Activated CD4-positive, alpha-beta T cell treated with anti-CD3 and anti-CD28 coated beads, Interleukin-2, amount 50 U/mL, for 24 hours (primary cell): ENCODE measurements at places on chromosomes 7 and 10.

DNA sequence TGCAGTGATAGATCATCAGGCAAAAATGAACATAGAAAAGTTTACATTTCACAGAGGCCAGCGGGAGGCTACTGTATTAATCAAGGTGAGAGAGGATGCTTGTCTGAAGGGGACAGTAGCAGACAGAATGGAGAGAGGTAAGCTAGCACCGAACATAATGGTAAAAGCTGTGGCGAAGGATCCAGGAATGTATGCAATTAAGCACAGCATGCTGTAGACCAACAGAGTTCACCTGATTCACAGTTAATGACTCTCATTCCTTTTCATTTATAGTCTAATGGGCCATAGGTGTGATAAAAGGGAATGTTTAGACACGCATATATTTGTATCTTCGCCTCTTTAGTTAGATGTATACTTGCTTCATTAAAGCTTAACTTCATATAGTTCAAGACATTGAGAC lies 150.9 kb upstream of the MBL2 start:
- DNase-seq: no peak

DNA sequence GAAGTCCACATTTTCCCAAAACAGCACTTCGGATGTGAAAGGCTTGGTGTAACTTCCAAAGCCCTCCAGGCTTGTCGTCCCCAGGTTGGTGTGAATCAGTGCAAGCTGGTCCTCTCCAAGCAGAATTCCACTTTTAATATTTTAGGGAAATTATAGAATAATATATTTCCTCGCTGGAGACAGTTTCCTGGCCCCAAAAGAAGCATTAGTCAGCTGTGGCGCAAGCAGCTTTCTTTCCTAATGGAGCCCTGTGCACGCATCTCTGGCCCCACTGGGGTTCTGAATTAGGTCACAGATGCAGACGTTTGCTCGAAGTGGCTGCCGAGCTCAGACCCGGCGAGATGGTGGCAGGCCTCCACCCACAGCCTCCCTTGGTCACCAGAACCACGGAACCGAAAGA lies 33.3 kb upstream of the MNX1 start:
- DNase-seq: no peak

- no peak for DNase-seq
Observed at GRCh38 chr7:73739387-73739767, 775 bp upstream of the ABHD11 start.

DNA sequence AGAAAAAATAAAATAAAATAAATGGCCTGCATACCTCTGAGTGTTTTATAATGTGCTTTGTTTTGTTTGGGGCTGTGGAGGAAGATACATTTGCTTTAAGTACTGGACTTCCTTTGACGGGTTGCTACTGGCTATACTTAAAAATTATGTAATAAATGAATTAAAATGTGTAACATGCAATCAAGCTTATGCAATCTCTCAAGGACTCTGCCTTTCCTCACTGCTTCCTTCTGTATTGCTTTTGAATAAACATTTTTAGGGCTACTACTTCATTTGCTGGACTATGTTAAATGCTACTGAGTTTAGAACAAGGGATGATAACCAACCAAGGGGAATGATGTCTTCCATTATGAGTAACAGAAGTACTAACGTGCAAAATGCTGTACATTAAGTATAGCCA lies 91.6 kb downstream of the ETV1 start:
- DNase-seq: no peak

GRCh38 chr7:43756368-43757072 lies 2.0 kb upstream of the BLVRA start:
- DNase-seq: no peak

- DNase-seq: no peak
Observed at GRCh38 chr7:6536262-6537260, 14.7 kb downstream of the GRID2IP start.

- no peak for DNase-seq
Observed at GRCh38 chr10:108275895-108276685, 1111.6 kb upstream of the SORCS1 start.

DNA sequence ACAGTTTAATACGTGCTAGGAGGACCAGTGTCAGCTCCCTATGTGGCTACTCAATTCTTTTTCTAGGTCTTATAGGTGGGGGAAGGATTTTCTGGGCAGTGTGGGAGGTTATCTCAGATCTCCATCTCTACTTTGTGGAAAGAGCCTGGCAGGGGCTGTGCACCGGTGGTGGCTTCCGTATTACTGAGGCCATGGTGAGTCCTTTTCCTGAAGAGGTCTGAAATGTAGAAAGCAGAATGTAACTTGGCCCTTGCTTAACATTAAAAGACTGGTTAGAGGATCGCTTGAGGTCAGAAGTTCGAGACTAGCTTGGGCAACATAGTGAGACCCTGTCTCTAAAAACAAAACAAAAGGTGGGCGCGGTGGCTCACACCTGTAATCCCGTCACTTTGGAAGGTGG lies 2.7 kb upstream of the TPST1 start:
- DNase-seq: no peak

DNA sequence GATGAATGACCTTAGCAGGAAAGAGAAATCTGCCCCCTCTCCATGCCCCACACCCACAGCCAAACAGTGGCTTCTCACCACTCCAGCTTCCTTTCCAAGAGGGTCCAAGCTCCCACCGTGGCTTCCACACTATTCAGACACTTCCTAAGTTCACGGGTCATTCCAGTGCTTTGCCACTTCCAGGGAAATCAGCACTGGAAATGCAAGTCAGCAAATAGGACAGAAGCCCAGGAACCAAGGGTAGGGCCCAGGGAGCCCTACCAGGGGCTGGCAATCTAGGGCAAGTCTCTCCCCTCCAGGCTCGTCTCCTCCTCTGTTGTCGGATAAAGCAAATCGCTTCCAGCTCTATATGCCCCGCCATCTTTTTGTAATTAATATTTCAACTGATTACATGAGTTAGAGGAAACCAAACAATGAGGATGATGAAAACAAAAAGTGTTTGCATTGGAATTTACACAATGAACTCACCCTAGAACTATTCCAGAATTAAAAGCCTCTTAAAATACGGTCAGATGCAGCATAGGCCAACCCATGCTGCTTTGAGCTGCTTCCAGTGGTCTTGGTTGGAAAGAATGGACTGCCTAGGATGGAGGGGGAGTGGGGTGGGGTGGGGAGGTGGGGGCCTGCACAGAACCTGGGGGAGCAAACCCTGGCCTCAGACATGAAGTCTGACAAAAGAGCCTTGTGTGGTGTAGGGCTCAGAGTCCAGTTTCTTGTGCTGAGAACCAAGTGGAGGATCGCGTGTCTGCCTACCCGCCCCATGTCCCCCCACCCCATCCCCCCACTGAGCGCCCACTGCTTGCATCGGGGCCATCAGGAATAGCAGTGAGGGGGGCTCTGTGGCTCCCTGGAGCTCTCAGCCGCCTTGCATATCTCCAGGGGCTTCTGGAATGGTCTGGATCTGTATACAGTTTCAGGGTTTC lies 74.6 kb upstream of the CPXM2 start:
- no peak for DNase-seq

- no peak for DNase-seq
Observed at GRCh38 chr7:55083206-55083605, 64.4 kb downstream of the EGFR start.

DNA sequence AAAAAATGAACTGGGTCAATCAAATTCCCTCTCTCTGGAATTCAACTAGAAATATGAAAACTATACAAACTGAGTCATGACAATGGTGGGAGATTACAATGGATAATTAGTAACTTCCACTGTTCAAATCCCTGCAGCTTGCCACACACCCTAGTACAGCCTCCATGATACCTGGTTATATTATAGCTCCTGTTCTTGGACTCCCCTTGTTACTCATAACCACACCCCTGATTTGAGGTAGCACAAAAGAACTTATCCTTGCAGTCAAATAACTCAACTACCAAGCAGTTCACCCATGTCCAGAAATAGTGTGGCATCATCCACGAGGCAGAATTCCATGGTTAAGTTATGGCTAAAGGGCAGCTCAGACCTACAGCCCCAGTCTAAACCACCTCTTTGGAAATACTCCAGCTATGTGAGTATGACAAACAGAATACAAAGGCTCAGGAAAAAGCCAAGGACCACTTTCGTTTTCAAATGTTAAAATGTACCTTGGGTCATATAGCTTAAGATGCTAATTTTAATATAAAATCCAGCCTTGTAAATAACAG lies 164.7 kb downstream of the CPEB3 start:
- DNase-seq: no peak

- no peak for DNase-seq
Observed at GRCh38 chr10:78045237-78045636, 11.6 kb downstream of the RPS24 start.

DNA sequence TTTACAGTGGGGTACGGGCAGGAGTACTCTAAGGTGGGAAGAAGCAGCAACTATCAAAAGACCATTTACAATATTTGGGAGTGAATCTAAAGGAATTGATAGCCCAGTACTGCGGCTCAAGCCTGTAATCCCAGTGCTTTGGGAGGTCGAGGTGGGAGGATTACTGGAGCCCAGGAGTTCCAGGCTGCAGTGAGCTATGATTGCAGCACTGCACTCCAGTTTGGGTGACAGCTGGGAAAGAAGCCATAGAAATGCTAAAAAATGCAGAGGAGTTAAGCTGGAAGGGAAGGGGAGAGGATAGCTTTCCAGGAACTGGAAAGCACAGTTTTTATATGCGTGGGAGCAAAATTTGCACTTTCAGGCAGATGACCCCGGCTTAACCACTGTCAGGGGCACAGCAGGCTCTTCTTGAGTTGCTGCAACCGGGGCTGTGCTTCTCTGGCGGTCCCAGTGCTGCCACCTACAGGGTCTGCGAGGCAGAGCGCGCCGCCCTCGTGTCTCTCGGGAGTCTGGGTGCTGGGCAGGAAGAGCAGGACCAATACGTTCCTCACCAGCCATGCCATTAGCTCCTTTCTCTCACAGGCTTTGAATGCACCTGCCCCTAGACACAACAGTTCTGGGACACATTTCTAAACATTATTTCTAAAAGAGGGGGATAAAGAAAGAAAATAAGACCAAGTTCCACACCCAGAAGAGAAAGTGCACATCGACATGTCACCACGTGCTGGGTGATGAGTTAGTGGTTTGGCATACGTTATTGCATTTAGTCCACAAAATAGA lies 10.1 kb upstream of the BMPER start:
- peak; percentile 65 for DNase-seq

- no peak for DNase-seq
Observed at GRCh38 chr7:106755641-106756040, 94.7 kb upstream of the CCDC71L start.

- DNase-seq: no peak
Observed at GRCh38 chr10:2130705-2131305, 393.5 kb upstream of the ADARB2 start.

DNA sequence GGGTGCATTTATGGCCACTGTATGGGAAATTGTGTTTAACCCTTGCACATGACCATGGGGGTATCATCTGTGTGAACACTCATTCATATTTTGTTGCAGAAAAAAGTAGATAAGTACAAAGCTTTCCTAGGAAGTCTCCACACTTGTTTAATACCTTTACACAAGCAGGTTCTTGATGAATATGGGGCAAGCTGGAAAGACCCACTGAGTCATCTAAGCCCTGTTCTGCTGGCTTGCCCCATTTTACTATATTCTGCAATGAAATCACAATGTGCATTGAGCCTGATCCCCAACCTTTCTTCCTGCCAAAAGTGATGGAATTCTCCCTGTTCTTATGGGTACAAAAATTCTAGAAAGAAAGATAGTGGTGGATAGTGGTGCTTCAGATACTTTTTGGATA lies 99.8 kb downstream of the CCDC71L start:
- no peak for DNase-seq

DNA sequence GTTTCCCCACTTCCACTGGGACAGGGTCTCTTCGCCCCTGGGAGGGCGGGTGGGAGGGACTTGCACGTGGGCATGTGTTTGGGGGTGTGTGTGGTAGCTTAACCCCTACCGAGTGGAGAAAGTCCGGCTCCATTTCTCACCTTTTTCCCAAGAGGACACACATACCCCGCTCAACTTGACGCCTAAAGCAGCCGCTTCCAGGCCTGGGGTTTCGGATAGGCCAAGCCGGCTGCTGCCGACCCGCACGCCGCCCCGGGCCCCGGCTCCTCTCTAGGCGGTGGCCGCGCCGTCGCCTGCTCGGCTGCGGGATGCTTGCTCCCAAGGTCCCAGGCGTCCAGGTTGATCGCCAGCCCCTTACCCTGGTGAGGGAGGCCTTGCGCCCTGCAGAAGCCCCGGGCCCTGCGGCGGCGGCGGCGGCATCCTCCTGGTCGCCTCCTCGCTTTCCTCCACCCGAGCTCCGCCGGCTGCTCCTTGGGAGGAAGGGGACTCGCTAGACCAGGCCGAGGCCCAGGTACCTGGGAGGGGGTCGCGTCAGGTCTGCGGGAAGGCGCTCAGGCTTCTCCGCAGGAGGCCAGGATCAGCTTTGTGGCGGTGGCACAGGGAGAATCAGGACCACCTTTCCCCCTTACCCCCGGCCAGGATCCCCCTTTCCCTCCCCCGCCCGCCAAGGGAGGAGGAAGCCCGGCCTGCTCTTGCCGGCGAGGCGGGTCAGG lies 3.2 kb upstream of the GATA3 start:
- no peak for DNase-seq

- DNase-seq: no peak
Observed at GRCh38 chr7:7257899-7258692, 75.8 kb downstream of the C1GALT1 start.

DNA sequence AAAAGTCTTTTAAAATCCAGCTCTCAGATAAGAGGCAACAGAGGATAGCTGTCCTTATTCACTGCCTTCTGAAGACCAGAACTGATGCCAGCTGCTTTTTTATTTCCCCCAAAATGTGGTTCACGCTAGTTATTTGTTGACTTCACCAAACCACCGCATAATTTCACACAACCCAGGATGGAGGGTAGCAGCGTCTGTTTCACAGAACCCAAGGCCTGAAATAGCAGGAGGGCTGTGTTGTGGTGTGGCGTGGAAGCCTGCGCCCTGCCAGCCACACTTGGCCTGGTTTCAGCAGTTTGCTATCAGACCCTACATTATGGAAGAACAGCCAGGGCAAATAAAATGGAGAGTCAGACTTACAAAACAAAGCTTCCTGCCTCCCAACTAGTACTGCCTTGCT lies 155.4 kb downstream of the DYNC1I1 start:
- DNase-seq: no peak

- DNase-seq: no peak
Observed at GRCh38 chr10:90862908-90863514, 5.2 kb upstream of the HTR7 start.

DNA sequence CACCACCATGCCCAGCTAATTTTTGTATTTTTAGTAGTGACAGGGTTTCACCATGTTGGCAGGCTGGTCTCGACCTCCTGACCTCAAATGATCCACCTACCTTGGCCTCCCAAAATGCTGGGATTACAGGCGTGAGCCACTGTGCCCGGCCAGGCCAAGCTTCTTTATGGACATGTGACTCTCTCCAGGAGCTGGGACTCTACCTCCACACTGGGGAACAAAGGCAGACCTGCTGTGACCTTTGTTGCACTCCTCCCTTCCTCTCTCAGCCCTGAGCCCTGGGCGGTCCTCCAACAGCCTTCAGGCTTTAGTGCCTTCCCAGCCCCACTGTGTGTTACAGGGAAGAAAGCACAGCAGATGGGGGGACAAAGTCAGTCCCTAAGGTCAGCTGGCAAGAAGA lies 55.0 kb upstream of the DUSP5 start:
- no peak for DNase-seq
